ENCODE measurements at places on chromosomes 12 and 14.

DNA sequence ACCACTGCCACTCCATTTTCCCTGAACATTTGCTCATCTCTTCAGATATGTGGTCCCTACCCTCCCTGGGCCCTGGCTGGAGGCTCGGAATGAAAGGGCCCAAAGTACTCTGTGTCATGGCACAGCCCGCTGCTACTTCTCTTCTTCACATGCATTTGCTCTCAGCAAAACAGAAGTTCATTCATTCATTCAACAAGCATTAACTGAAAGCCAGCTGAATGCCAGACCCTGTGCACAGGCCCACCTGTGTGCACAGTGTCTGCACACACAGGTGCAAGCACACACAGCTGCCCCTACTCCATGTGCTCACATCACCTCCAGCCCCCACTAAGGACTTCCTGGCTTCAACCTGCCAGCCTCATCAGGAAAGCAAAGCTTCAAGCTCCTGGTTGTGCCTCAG is 7.8 kb downstream of the WNT1 start:
- DNase-seq = no peak

DNA sequence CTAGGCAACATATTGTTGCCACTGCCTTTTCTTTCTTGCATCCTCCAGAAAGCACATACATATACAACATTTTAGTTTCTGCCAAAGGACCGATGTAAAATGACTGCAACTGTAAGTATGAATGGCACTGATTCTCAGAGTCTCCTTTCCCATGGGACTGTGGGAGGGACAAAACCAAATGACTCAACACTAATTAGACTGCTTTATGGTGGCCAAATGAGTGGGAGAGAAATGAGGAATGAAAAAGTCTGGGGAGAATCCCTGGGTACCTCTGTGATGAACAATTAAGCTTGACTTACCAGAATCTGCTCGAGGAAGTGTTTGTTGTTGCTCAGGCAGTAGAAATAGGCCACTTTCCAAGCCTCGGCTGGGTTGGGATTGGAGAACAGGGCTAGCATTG is 10.1 kb downstream of the ZFYVE26 start:
- no peak for DNase-seq

- no peak for DNase-seq
Measured at GRCh38 chr14:80658733-80659132, 282.8 kb downstream of the CEP128 start.

GRCh38 chr12:54723379-54724256 is 75.5 kb upstream of the DCD start:
- DNase-seq = no peak

DNA sequence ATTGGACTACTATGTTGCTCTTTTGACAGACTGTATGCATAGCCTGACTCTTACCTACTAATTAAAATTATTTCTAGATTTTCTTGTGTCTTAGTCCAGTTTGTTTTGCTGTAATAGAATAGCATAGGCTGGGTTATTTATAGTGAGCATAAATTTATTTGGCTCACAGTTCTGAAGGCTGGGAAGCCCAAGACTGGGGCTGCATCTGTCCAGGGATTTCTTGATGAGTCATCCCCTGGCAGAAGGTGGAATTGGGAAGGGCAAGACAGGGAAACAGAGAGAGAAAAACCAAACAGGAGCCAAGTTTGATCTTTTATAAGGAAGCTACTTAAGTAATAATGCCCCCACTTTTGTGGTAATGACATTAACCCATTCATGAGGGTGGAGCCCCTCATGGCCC is 759.2 kb upstream of the LRFN5 start:
- no peak for DNase-seq
